ENCODE measurements at places on chromosomes 13 and 19.

- no peak for DNase-seq
These were observed 10.6 kb downstream of the COL4A2 start for GRCh38 chr13:110317496-110318195.

GRCh38 chr19:19821366-19821951 lies at the start of gene ZNF506:
Gene ZNF506, minus strand, starts transcription at chr19:19821750. Its CDS starts 147 bp downstream, at chr19:19821603.
- DNase-seq = peak; percentile 90

- no peak for DNase-seq
These were observed 7.0 kb upstream of the MYH14 start for GRCh38 chr19:50196322-50196932.

GRCh38 chr19:16127080-16127479 lies 15.4 kb downstream of the RAB8A start:
- DNase-seq = no peak

GRCh38 chr19:3471954-3472655 lies 8.2 kb downstream of the SMIM24 start:
- DNase-seq = peak; percentile 24

- DNase-seq = no peak
These were observed 657 bp downstream of the ZNF550 start for GRCh38 chr19:57559008-57559403.

- no peak for DNase-seq
These were observed 703 bp upstream of the PTH2 start for GRCh38 chr19:49423985-49424303.

DNA sequence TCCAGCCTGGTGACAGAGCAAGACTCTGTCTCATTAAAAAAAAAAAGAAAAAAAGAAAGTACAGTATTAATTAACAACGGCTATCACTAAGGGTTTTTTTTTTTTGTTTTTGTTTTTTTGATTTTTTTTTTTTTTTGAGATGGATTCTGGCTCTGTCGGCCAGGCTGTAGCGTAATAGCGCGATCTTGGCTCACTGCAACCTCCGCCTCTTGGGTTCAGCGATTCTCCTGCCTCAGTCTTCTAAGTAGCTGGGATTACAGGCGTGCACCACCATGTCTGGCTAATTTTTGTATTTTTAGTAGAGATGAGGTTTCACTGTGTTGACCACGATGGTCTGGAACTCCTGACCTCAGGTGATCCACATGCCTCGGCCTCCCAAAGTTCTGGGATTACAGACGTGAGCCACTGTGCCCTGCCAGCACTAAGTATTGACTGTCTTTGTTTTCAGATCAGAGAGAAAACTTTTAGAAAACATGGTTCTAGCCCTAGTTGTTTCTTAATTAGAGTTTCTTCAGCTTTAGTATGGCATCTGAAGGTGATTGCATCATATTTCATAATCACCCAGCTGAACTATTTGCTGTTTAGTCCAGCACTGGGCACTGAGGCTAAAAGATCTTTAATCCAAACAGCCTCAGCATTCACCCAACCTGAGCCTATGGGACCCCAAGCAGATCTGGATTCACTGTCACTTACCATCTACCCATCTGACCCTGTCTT lies 2.7 kb upstream of the GATAD2A start:
- DNase-seq = no peak

- DNase-seq = no peak
These were observed 14.0 kb upstream of the ZNF347 start for GRCh38 chr19:53172889-53173288.

GRCh38 chr13:30607908-30608307 lies 9.8 kb upstream of the USPL1 start:
- DNase-seq = no peak

- no peak for DNase-seq
These were observed 102.0 kb downstream of the LRCH1 start for GRCh38 chr13:46654951-46655350.

DNA sequence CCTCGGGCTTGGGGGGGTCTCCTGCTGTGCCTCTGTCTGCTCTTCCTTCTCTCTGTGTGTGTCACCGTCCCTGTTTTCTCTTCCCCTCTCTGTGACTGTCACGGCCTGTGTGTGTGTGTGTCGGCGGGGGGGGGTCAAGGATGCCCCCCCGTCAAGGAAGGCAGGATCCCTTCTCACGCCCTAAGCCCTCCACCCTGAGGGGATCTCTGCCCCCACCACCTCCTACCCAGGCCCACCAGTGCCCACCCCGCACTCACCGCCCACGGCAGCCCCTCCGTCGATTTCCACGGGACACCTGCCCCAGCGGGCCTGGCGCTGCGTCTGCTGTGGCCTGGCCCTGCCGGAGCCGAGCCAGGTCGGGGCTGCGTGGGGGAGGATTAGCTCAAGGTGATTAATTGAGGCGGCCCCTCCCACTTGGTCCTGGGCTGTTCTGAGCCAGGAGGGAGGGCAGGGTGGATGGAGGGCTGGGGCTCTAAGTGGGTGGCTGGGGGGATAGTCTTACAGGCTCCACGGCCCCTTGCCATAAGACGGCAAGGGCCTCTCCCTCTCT lies at the start of gene RAX2:
RAX2 (minus strand) TSS at position 323 of the 550 bp plus-strand sequence. CDS start 486 bp downstream, outside the sequence.
- DNase-seq = no peak

GRCh38 chr13:80307401-80307987 lies 33.4 kb downstream of the SPRY2 start:
- no peak for DNase-seq

GRCh38 chr13:25143706-25144105 lies 28.4 kb downstream of the AMER2 start:
- DNase-seq = no peak

GRCh38 chr13:85089186-85089585 lies 710.0 kb downstream of the SLITRK6 start:
- DNase-seq = no peak

GRCh38 chr19:13164343-13165161 lies 14.3 kb downstream of the IER2 start:
- DNase-seq = no peak

GRCh38 chr19:2026770-2027169 lies 11.3 kb upstream of the BTBD2 start:
- no peak for DNase-seq

DNA sequence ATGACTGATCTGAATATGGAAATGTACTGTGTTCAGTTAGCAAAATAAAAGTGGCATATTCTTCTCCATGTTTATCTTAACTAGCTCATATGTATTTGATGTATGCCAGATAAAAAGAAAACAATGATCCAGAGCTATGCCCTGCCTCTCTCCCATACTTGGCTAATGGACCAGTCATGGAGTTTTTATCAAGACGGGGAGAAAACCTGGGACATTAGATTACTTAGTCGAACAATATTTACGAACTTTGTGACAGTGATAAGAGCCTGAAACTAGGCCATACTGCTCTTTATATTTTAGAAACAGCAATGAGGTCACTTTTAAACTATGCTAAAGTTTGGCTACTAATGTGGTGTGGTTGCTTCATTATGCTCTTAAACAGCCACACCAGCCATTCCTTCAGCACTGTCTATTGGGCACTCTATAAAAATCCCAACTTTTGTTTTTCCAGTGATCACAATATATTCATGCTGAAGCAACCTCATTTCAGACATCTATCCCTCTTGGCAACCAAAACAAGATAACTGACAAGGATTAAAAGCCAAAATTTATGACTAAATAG lies 265.0 kb downstream of the FGF14 start:
- DNase-seq = no peak

GRCh38 chr19:18523841-18524240 lies 2.0 kb upstream of the ELL start:
- no peak for DNase-seq

DNA sequence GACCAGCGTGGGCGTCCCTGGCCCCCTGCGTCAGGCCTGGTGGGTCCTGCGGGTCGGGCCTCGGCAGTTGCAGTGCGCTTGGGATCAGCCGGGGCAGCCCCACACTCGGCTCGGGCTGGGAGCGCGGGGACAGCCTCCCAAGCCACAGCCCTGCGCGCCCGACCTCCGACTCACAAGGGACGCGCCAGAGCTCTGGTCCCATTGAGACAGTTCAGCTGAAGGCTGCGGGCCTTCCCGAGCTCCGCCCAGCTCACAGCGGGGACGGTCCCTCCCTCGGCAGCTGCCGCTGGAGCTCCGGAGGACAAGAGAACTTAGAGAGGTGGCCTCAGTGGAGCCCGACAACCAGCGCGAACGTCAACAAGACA lies 45.7 kb upstream of the ZNF730 start:
- no peak for DNase-seq

GRCh38 chr13:112657850-112658445 lies 31.9 kb upstream of the ATP11A start:
- DNase-seq = no peak

- no peak for DNase-seq
These were observed 67.4 kb downstream of the GGACT start for GRCh38 chr13:100520936-100521850.

DNA sequence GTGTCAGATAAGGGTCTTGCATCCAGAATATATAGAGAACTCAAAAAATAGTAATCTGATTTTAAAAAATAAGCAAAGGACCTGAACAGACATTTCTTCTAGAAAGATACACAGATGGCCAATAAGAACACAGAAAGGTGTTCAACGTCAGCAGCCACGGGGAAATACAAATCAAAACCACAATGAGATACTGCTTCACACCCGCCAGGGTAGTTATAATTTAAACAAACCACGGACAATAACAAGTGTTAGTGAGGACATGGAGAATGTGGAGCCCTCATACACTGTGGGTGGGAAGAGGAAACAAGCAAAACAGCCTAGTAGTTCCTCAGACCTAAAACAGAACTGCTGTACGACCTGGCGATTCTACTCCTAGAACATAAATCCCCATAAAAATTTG lies 26.7 kb upstream of the NAPA start:
- DNase-seq = no peak

DNA sequence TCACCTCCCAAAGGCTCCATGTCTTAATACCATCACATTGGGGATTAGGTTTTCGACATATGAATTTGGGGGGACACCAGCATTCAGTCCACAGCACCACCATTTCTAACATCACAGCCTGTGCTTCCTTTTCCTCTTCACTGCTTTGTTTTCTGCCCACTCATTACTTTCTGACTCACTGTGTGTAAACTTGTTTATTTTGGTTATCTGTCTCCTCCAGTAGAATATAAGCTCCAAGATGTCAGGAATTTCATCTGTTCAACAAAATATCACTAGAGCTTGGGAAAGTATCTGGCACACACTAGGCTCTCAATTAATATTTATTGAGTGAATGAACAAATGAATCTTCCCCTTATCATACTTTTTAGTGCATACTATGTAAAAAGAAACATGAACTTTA lies 152.0 kb downstream of the NUFIP1 start:
- no peak for DNase-seq

DNA sequence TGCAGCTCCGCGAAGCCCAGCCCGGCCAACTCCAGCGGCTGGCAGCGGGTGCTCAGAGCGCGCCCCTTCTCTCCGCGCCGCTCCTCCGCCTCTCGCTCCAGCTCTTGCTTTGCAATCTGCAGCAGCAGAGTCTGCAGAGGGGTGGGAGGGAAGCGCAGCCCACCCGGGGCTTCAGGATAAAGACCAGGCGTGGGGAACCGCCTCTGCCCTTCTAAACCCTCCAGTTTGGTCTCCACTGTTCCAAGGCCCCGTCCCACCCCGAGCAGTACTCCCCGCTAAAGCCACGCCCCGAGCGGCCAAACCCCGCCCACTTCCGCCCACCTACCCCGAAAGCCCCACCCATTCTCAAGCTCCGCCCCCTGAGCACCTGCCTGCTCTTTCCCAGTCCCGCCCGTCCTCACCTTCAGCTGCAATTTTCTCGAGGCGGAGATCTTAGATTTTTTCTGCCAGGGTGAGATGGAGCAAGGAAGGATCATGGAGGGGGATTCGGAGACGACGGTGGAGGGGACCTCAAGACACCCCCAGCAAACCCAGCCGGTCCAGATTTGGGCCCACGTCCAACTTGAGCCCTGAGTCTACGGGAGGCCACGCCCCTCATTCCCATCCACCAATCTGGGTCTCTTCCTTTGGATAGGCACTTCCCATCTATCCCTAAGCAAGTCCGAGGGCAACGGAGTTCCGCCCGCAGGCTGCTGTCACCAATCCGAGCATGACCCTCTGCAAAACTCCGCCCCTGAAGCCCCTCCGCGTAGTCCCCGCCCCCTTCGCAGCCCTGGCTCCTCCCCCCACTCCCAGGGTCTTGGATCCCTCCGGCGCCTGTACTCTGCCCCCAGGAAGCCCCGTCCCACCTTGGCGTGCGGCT lies 1.1 kb downstream of the TNNI3 start:
- no peak for DNase-seq

DNA sequence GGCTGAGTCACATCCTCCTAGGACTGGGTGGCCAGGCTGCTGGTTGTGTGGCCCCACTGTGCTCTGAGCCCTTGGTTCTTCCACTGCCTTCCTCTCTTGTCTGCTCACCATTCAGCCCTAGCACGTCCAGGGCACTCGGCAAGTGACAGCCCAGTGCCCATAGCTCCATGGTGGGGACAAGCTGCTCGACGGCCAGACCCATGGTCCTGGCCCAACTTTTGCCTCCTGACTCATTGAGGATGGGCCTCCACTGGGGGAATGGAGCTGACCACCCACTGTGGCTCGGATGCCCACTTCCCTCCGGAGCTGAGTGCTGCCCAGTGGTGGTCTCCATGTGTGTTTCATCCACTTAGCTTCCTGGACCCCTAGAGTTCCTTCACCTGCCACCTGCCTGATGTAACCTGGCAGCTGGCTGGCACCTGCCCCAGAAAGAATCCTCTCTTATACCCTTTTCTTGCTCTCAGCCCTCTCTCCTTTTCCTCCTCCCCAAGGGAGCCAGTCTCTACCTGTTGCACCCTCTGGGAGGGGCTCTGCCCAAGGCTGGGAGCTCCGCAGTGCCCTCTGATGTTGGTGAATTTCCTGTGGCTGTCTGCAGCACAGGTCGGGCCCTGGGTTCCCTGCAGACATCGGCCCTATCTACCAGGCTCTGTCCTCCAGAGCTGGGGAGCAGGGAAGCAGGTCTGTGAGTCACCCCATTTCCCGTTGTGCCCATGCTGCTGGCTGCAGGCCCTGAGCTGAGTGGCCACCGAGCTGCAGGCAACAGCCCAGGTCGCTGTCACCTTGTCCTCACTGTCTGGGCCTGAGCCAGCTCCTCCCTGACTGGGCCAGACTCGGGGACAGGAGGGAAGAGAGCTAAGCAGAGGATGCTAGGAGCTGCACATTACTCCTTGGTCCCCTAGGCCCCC lies 7.4 kb downstream of the CHST8 start:
- no peak for DNase-seq

GRCh38 chr19:55118401-55118991 lies 1.1 kb upstream of the PPP1R12C start:
- DNase-seq = no peak

- no peak for DNase-seq
These were observed 29.9 kb downstream of the SERP2 start for GRCh38 chr13:44403461-44404056.

GRCh38 chr13:26186995-26187394 lies 35.1 kb downstream of the RNF6 start:
- no peak for DNase-seq

DNA sequence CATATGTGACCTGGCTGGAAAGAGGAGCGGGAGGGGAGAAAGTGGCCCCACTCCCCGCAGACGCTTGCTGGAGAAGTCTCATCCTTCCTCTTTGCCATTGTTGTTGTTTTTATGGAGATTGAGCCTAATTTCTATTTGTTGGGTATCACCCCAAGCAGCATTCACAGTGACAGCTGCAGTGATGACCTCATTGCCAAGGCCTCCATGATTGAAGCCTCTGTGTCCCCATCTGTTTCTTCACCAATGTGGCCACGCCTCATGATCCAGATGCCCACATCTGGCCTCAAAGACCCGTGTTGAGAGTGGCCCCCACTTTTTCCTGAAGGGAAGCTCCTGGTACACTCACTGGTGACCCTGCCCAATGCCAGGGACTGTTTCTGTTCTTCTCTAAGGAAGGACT lies 154.2 kb downstream of the SLC7A1 start:
- no peak for DNase-seq

- DNase-seq = no peak
These were observed 28.5 kb downstream of the MED4 start for GRCh38 chr13:48066310-48066989.

GRCh38 chr13:29428310-29429181 lies 166.9 kb downstream of the SLC7A1 start:
- DNase-seq = no peak

Measured in stimulated activated CD4-positive, alpha-beta T cell treated with anti-CD3 and anti-CD28 coated beads, Interleukin-1b, Interleukin-23, amount 100 ng/mL, for 1 hour (primary cell).